NCI-H1417 treated with DMSO at 0.1 percent for 48 hours (cell line): ENCODE measurements at places on chromosomes 1 and 21.

- DNase-seq, result no peak
These were observed 37.1 kb downstream of the LHX4 start for GRCh38 chr1:180267211-180267561.

GRCh38 chr1:5620418-5620817, 371.8 kb downstream of the NPHP4 start:
- DNase-seq, result no peak

- no peak for DNase-seq
These were observed 23.9 kb downstream of the CITED4 start for GRCh38 chr1:40838045-40838979.

- DNase-seq, result no peak
These were observed 473.3 kb downstream of the MRPL39 start for GRCh38 chr21:25133939-25134338.

DNA sequence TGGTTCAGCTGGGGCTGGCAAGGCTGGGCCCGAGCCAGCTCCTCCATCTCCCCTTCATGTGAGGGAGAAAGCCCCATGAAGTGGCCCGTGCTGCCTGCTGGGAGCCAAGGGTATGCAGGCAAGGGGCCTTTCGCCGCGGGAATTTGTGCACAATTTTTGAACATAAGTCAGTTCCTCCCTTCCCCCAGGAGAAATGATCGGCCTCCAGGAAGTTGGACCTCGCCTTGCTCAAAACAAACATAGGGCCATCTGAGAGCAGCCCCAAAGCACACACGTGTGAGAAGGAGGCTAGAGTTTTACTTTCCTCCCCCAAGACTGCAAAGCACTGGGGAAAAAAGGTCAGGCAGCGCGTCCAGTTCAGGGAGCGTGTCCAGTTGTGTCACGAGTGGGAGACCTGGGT, 64.7 kb downstream of the PRDM16 start:
- no peak for DNase-seq
